ENCODE measurements at places on chromosomes 4 and X.

GRCh38 chrX:11532291-11533078, 133.2 kb downstream of the ARHGAP6 start:
- no peak for DNase-seq

DNA sequence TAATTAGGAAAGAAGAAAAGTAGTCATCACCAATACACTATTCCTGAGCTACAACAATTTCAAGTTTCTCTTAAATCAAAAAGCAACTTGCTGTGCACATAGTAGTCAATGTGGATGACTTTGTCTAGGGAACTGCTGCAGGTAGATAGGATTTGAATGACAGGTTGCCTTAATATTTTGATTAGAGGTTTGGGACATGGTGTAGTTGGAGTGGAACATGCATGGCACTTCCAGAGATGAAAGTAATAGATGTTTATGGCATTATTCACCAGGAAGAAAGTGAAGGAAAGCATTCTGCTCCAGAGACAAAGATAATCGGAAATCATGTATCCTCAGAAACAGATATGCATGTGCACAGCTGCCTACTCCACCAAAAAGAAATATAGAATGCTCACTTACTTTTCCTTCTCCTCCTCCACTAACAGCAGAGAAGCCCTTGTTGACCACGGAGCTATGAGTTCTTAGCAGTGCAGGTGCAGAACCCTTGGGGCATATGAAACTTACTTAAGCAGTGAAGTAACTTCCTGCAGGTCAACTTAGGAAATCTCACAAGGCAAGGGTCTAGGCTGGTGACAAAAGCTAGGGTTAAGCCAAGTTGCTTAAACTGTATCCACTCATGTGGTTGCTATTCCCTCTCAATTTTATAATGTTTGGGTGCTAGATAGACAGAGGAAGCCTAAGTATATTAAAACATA, 390.8 kb downstream of the HNRNPD start:
- no peak for DNase-seq

DNA sequence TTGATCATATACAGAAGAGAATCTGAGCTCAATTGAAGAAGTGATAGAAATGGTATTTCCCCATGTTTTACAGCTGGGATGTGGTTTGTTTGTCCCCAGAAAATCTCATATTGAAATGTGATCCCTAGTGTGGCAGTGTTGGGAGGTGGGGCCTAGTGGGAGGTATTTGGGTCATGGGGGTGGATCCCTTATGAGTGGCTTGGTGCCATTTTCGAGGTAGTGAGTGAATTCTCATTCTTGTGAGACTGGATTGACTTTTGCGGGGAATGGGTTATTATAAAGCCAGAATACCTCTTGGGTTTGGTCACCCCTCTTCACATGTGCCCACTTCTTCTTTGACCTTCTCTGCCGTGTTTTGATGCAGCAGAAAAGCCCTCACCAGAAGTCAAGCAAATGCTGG, 29.6 kb upstream of the PAGE1 start:
- DNase-seq = no peak

GRCh38 chr4:26022346-26023202, 108.6 kb downstream of the SMIM20 start:
- no peak for DNase-seq

DNA sequence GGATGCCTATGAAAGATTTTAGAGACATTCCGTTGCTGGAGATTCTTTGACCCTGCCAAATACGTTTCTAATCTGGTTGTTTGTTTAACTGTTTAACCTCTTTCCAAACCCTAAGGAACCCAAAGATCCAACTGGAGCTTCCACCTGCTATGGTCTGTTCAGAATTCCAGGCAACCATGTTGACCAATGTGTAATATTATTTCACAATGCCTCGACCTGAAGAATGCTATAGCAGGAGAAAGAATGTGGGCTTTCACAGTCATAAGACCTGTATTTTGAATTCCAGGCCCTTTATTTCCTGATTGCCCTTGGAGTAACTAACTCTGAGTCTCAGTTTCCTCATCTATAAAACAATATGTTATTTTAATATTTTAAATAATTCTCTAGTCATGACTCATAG, 90.8 kb downstream of the COL25A1 start:
- DNase-seq = no peak

Measured in posterior cingulate gyrus (tissue), 11 donors.